PC-3 (cell line): ENCODE measurements at places on chromosomes 5 and 9.

GRCh38 chr5:174698156-174698555 lies 26.2 kb upstream of the MSX2 start:
- no peak for DNase-seq

DNA sequence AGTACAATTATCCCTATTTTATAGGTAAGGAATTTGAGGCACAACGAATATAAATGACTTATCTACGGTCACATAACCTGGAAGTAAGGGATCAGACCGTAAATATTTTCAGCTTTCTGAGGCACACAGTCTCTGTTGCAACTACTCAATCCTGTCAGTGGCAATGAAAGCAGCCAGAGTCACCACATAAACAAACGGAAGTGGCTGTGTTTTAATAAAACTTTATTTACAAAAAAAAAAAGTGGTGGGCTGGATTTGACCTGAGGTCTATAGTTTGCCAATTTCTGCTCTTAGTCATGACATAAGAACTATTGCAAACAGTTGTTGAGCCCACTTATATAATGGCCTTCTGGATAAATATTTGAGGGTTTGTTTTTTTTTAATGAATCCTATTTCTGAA lies 29.6 kb downstream of the ZNF366 start:
- peak; percentile 17 for DNase-seq

DNA sequence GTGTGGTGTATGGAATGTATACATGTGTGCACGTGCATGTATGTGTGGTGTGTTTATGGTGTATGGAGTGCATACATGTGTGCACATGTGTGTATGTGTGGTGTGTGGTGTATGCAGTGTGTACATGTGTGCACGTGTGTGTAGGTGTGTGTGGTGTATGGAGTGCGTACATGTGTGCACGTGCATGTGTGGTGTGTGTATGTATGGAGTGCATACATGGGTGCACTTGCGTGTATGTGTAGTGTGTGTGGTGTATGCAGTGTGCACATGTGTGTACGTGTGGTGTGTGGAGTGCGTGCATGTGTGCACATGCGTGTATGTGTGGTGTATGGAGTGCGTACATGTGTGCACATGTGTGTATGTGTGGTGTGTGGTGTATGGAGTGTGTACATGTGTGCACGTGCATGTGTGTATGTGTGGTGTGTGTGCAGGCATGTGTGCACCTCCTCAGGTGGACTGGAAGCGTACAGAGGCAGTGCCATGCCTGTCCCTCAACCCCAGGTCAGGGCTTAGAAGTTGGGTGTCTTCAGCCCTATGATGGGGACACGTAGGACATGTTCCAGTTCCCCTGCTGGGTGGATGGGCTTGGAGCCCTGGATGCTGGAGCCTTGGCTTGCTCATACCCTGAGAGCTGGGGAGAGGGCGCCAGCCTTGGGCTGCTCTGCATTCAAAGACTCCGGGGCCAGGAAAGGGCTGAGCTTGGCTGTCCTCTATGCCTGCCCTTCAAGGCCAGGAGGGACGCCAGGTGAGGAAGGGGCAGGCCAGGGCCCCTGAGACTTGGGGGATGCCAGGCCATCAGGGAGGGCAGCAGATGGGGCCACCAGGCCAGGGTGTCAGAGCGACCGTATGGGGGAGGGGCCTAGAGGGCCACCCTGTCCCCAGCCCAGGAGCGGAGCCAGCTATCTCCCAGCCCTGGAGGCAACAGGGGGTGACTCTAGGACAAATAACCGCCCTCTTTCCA lies 12.2 kb downstream of the MYMK start:
- DNase-seq, result no peak

- DNase-seq, result no peak
Observed at GRCh38 chr5:116361171-116361967, 213.3 kb downstream of the SEMA6A start.

DNA sequence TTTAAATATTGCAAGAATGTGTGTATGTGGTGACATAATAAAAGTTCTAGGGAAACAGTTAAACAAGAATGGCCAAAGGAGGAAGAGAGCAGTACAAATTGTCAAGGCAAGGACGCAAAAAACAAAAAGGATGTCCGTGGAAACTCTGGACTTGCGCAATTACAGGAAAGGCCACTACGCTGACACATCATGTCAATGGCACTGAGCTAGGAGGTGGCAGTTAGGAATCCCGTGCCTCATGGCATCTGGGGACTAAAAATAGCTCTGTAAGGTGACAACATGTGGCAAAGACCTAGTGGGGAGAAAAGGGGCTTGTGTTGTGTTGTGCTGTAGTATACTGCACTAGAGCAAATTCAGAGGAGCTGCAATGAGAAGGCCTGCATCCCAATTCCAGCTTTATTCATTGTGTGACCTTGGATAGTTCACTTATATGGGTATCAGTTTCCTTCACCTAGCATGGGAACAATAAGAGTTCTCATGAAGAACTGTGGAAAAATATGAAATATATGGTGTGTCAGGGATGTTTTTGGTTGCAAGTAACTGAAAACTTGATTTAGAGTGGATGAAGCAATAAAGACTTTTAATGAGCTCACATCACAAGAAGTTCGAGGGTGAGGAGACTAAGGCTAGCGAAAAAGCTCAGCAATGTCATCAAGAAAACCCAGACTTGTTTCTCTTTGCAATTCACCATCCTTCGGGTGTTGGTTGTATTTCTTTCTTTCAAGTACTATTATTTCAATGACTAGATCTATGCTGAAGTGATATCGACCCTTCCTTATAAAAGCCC lies 124.1 kb upstream of the STC2 start:
- peak; percentile 71 for DNase-seq

- no peak for DNase-seq
Observed at GRCh38 chr5:1919750-1920149, 37.0 kb upstream of the IRX4 start.

DNA sequence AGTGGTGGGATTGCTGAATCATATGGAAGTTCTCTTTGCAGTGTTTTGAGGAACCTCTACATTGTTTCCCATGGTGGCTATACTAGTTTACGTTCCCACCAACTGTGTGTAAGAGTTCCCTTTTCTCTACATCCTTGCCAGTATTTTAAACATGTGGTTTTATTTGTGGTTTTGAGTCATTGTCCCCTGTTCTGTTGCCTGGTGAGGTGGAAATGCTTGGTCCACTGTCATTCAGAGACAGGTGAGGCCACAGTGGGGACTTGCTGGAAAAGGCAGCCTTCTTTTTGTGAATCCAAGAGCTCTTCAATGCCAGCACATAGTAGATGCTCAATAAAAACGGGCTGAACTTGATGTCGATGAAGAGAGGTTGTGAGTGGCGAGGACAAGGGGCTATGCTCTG lies 44.2 kb downstream of the SH3PXD2B start:
- DNase-seq, result peak; percentile 95

- no peak for DNase-seq
Observed at GRCh38 chr5:167951116-167951515, 340.3 kb upstream of the WWC1 start.

DNA sequence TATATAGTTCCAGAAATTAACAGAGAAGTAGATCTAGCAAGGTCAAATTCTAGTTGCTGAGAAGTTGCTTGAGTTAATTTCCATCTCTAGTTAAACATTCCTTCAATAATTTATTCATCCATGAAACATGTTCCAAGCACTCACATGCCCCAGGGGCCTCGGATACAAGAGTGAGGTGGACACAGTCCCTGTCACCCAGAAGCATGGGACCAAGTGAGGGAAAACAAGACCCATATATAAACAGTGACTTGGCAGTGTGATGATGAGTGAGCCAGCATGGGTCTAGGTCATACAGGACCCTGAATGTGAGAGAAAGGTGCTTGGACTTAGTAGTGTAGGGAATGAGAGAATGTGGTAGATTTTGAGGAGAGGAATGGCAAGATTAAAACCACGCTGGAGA lies 216.9 kb downstream of the TTLL11 start:
- DNase-seq, result no peak

DNA sequence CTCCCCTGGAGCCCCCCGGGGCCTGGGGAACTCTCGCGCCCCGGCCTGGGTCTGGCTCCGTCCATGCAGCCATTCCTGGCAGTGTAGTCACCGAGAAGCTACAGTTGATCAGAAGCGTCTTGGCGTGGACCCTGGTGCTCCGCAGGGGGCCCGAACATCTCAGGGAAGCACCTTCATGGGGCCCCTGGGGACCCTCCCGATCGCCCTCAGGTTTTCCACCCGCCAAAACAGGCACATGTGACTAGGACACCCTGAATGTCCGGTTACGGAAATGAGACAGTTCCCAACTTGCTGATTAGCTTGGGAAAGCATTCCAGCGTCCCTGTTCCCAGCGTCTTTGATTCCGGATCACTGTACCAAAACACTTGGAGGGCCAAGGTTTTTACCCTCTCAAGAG lies 472 bp downstream of the FBXO4 start:
- DNase-seq, result peak; percentile 58

DNA sequence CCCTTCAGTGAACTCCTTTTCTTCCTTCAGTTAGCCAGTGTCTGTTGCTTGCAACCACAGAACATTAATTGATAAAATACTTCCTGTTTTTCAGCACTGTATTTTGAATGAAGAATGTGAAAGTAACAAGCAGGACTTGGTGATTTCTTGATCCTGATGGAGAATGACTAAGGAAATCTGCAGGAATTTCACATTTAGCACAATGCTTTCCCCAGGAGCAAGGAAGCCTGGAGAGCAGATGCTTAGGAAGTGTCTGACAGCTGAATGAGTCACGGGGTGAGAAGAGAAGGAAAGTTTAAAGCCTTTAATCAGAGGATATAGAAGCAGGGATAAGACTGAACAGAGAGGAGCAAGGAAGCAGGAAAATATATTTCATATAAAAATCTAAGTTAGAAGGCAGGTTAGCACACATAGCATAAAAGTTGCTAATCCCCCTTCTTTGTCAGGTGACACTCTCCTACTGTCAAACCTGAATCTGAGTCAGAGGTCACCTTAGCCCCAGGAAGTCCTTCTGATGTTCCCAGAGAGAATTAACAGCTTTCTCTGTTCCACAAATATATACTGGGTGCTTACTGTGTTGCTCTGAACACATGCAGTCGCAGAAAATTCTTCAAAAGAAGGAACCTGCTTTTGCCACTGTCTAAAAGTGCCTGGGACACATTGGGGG lies 59.7 kb downstream of the GNA14 start:
- DNase-seq, result peak; percentile 88

DNA sequence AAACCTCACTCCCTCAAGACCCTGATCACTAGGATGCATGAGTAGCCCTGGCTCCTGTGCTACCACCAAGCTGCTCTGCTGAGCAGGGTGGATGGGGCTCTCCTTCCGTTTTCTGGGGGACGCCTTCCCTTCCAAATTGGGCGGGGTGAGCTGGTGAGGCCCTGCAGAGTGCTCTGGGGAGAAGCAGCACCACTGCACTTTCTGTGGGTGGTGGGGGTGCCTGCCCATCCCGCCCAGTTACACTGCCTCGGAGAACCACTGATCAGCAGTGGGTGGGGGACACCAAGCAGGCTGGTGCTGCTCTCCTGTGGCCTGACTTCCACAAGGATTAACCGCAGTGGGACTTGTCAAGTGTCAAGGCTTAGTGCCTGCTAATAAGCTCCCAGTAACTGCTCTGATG lies 19.0 kb downstream of the GFPT2 start:
- DNase-seq, result no peak

DNA sequence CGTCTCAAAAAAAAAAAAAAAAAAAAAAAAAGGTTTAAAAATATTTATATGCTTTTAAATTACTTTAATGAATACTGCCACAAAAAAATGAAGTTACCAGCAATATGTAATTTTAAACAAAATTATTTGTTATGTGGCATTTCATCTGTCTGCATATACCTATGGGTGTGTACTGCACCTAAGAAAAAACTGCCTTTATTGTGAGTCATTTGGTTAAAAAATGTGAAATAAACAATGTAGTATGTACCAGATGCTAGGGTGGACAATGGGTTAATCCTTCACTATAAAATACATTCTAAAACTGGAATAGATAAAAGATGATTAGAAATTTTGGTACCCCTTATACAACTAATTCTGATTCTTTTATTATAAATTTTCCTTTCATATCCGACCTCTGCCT lies 12.3 kb downstream of the CHD1 start:
- DNase-seq, result no peak

GRCh38 chr5:139848508-139849100 lies 53.0 kb downstream of the PSD2 start:
- no peak for DNase-seq

GRCh38 chr5:56493766-56494165 lies 260.6 kb upstream of the ANKRD55 start:
- no peak for DNase-seq

GRCh38 chr5:148841519-148841918 lies 15.1 kb downstream of the ADRB2 start:
- DNase-seq, result peak; percentile 65

DNA sequence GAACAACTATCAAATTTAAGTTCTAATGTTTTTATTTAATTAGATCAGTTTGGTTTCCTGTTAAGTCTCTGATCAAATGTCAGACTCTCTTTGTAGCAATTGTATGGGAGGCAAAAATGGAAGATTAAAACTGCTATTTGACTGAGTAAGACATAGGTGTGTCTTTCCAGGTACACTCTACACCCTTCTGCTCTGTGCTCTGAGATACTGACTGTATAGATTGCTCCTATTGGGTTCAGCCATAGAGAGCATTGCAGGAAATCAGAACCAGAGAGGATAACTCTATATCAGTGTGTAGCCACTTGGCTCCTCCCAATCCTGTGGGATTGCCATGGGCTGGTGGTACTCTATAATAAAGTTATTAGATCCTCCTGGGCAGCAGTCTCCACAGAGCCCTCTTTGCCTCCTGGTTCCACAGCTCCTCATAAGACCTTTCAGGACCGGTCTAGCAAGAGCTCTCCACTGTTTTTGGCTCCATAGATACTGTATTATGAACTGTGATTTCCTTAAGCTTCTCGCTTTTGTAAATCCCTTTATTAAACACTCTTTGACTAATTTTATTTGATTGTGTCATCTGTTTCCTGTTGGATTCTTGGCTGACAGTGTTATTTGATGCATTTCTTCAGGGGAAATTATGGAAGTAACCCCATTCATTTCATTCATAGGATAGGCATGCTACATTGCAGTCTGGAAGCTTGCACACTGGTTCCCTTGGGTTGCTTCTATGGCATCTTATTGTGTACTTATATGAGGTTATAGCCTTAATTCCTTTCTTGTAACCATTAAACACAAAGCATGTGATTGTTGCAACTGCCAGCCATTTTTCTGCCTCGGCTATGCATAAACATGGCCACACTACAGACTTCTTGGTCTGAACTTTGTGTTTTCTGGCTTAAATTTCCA lies 115.6 kb downstream of the VCAN start:
- DNase-seq, result no peak

DNA sequence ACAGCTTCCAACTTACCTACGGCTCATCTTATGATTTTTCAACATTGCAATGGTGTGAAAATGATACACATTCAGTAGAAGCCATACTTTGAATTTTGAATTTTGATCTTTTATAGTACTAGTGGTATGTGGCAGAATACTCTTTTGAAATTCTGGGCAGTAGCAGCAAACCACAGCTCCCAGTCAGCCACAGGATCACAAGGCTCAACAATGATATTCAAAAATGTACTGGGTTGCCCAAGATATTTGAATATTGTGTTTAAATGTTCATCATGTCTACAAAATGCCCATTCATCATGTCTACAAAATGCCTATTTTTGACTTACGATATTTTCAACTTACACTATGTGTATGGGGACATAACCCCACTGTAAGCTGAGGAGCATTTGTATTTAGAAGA lies 81.3 kb upstream of the PRR16 start:
- no peak for DNase-seq
